Progenitor cell of endocrine pancreas (in vitro differentiated cells): ENCODE measurements at places on chromosomes 12 and 14. TPM values are rescaled to one million over a fixed set of nuclear protein-coding genes. Genes with fewer than 3 reads are reported as not detected.

KCNH3 gene
- total RNA-seq: 29.2 and 31.9 TPM in 2 replicates

DNA sequence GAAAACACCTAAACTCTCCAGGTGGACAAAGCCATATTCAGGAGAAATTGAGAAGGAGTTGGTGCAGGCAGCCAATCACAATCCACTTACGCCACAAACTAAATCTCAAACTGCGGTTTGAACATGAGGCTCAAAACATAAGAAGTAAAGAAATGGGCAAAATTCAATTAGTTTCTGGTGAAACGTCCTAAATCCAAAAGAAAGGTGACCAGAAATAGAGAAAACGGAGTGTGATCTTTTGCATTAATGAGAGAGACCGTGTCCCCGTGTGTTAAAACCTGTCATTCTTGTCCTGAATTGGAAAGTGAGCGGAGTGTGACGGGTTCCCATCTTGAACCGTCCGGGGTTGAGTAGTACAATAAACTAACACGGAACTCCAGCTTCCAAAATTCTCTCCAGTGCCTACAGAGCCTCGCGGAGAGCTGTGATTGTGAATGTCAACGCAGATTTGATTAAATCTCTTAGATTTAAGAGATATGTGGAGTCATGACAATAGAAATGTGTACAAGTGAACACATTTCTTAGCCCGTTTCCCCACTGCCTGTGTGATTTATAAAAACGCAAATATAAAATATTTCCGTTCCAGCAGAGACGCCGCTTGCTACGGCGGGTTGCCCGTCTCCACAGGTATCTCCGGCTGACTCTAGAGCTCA is 595 bp upstream of the METAP2 start:
- peak overlapping the region; percentile 100 for H3K27ac ChIP-seq
- H3K4me1 ChIP-seq: peaks cover 16% of the 10 kb centered on the region
- peaks cover 10% of the 10 kb centered on the region for H3K36me3 ChIP-seq
- DNase-seq: no peak
- H3K27me3 ChIP-seq: no peaks in the 10 kb centered on the region
- H3K4me3 ChIP-seq: peak overlapping the region; percentile 99

SLC38A4 gene
- 8.4 and 9.4 TPM in 2 replicates for total RNA-seq

- H3K27ac ChIP-seq: no peak overlapping the region
- H3K27me3 ChIP-seq: no peaks in the 10 kb centered on the region
- peaks cover 19% of the 10 kb centered on the region for H3K4me1 ChIP-seq
- no peaks in the 10 kb centered on the region for H3K36me3 ChIP-seq
- H3K4me3 ChIP-seq: no peak overlapping the region
- no peak for DNase-seq
These were observed 455.3 kb downstream of the NPAS3 start for GRCh38 chr14:33393895-33394368.

GRCh38 chr14:91177073-91178034 is 63.5 kb downstream of the DGLUCY start:
- H3K27ac ChIP-seq: no peak overlapping the region
- H3K4me1 ChIP-seq: peaks cover 6% of the 10 kb centered on the region
- H3K4me3 ChIP-seq: no peak overlapping the region
- H3K36me3 ChIP-seq: peaks cover 22% of the 10 kb centered on the region
- DNase-seq: no peak

GRCh38 chr14:105420974-105421674 is 1.5 kb downstream of the MTA1 start:
- peak overlapping the region; percentile 88 for H3K4me3 ChIP-seq
- H3K4me1 ChIP-seq: peaks cover 16% of the 10 kb centered on the region
- no peak for DNase-seq
- peak overlapping the region; percentile 96 for H3K27ac ChIP-seq

GATC gene
- total RNA-seq: 28.0 and 30.9 TPM in 2 replicates

GRCh38 chr12:94726236-94726835 is 76.0 kb upstream of the TMCC3 start:
- H3K27me3 ChIP-seq: peaks cover 9% of the 10 kb centered on the region
- DNase-seq: no peak
- H3K27ac ChIP-seq: no peak overlapping the region
- H3K4me3 ChIP-seq: no peak overlapping the region
- H3K36me3 ChIP-seq: peaks cover 1% of the 10 kb centered on the region

GRCh38 chr14:56304456-56304855 is 186.2 kb downstream of the PELI2 start:
- no peaks in the 10 kb centered on the region for H3K4me1 ChIP-seq
- no peak overlapping the region for H3K4me3 ChIP-seq
- DNase-seq: no peak

GRCh38 chr12:27794818-27795584 is 15.0 kb upstream of the MANSC4 start:
- no peak for DNase-seq
- H3K27ac ChIP-seq: peak overlapping the region; percentile 2
- peaks cover 32% of the 10 kb centered on the region for H3K36me3 ChIP-seq
- peaks cover 8% of the 10 kb centered on the region for H3K4me1 ChIP-seq

E2F7 gene
- 15.9 and 17.5 TPM in 2 replicates for total RNA-seq

GPR132 gene
- 0.57 and 0.69 TPM in 2 replicates for total RNA-seq

DNA sequence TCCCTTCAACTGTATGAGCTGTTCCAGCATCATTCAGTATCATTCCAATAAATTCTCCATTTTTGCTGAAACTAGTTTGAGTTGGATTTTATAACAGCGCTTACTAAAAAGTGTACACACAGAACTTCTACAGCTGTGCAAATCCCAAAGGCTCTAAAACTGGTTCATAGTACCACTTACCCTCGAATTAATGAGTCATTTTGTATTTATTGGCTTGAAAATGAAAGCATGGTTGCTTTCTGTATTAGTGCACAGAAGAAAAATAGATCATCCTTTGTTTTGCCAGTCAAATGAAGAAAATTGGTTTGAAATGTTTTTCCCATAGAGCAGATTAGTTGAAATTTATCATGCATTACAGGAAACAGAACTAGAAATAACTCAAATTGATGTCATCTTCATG is 268.3 kb upstream of the CPNE8 start:
- H3K4me3 ChIP-seq: no peak overlapping the region
- H3K36me3 ChIP-seq: no peaks in the 10 kb centered on the region
- no peaks in the 10 kb centered on the region for H3K4me1 ChIP-seq

DNA sequence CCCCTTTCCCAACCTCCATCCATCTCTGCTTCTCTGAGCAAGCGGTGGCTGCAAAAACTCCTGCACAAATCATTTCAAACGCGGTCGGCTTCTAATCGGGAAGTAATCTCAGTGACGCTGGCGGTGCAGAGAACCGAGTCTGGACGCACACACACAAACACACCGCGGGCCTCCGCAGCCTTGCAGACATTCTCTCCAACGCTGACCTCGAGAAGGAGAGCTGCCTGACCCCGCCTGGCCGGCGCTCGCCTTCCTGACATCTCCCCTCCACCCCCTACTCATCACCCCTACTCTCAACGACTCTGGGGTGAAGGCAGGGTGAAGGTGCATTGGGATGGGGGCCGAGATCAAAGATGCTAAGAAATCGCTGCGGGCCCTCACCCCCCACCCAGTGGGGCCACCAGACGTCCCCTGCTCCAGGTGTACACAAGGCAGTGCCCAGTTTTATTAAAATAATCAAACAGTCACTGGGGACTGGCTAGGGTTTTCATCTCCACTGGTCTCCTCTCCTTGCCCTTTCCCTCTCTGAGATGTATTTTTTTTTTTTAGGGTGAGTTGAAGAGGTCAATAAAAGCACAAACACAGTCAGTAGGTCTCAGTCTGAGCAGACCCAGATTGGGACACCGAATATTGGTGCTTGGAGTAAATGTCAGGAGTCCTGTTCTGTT is 506 bp upstream of the TBX5 start:
- no peak for DNase-seq
- H3K36me3 ChIP-seq: no peaks in the 10 kb centered on the region
- peaks cover 5% of the 10 kb centered on the region for H3K4me1 ChIP-seq
- H3K4me3 ChIP-seq: no peak overlapping the region
- H3K27me3 ChIP-seq: peaks cover 100% of the 10 kb centered on the region
- no peak overlapping the region for H3K27ac ChIP-seq

DNA sequence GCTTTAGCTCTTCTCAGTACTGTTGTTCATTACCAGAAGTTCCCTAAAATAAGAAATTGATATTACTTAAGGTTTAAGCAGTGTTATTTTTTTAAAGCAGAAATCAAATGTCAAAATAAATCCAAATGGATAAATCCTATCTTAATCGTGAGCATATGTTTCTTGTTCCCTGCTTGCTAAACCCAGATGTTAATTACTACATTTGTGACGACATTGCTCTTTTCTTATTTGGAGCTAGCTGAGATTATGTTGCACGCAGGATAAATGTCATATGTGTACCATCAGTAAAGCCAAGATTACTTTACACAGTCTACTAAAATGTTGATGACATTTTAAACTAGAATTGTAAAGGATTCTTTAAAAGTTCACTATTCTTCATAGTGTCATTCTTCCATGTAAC is 157.5 kb downstream of the PLCZ1 start:
- peaks cover 2% of the 10 kb centered on the region for H3K27me3 ChIP-seq
- no peaks in the 10 kb centered on the region for H3K4me1 ChIP-seq
- no peak for DNase-seq
- H3K4me3 ChIP-seq: no peak overlapping the region
- peaks cover 21% of the 10 kb centered on the region for H3K36me3 ChIP-seq
- H3K27ac ChIP-seq: no peak overlapping the region

TDRD9 gene
- not detected in 2 replicates for total RNA-seq

FOXN4 gene
- 0.33 and 0.34 TPM in 2 replicates for total RNA-seq

AVPR1A gene
- total RNA-seq: 0.16 TPM in 1 of 2 replicates, not detected in the other

KLRB1 gene
- total RNA-seq: not detected in 2 replicates

- H3K4me1 ChIP-seq: peaks cover 5% of the 10 kb centered on the region
- H3K27me3 ChIP-seq: peaks cover 86% of the 10 kb centered on the region
- H3K27ac ChIP-seq: no peak overlapping the region
- DNase-seq: peak; percentile 39
These were observed 13.1 kb downstream of the KRT83 start for GRCh38 chr12:52307836-52308805.

GRCh38 chr12:38689704-38690103 is 215.7 kb downstream of the CPNE8 start:
- no peaks in the 10 kb centered on the region for H3K4me1 ChIP-seq
- H3K4me3 ChIP-seq: no peak overlapping the region
- no peak overlapping the region for H3K27ac ChIP-seq
- no peak for DNase-seq
- no peaks in the 10 kb centered on the region for H3K27me3 ChIP-seq

DNA sequence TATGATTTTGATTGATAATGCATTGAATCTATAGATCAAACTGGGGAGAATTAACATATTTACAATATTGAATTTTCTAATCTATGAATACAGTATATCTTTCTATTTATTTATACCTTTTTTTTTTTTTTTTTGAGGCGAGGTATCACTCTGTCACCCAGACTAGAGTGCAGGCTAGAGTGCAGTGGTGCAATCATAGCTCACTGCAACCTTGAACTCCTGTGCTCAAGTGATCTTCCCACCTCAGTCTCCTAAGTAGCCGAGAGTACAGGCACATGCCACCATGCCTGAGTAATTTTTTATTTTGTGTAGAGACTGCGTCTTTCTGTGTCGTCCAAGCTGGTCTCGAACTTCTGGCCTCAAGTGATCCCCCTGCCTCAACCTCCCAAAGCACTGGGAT is 20.4 kb downstream of the LTBR start:
- peaks cover 3% of the 10 kb centered on the region for H3K4me1 ChIP-seq
- no peaks in the 10 kb centered on the region for H3K36me3 ChIP-seq
- no peak overlapping the region for H3K4me3 ChIP-seq
- H3K27me3 ChIP-seq: peaks cover 3% of the 10 kb centered on the region
- no peak overlapping the region for H3K27ac ChIP-seq
- no peak for DNase-seq

GRCh38 chr14:93892505-93892839 is 34.7 kb upstream of the FAM181A start:
- no peak overlapping the region for H3K27ac ChIP-seq
- peaks cover 20% of the 10 kb centered on the region for H3K27me3 ChIP-seq
- no peaks in the 10 kb centered on the region for H3K36me3 ChIP-seq
- no peaks in the 10 kb centered on the region for H3K4me1 ChIP-seq

DNA sequence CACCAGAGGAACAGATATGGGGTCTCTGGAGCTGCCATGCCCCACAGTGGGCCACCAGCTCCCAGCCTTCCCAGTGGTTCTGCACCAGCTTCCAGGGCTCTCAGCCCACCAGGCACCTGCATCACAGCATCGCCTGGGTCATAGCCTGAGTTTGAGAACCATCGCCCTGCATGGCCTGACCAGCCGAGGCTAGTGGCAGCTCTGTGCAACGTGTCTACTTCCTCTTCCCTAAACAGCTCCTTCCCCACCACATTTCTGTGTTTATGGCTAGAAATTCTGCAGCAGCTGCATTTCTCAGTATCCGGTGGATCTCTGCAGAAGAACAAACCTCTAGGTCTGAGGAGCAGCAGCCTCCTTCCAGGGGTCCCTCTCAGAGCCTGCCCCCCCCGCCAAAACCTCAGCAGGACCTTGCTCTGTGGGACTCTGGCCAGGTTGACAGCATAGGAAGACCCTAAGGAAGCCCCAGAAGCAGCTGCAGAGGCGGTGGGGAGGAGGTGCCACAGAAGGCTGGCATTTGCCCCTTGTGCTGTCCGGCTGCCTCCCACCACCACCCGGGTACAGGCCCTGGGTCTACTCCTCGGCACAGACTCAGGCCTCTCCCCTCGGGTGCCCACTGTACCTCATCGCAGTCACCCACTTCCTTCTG is 47.7 kb downstream of the PSMA6 start:
- no peaks in the 10 kb centered on the region for H3K36me3 ChIP-seq
- DNase-seq: no peak

DNA sequence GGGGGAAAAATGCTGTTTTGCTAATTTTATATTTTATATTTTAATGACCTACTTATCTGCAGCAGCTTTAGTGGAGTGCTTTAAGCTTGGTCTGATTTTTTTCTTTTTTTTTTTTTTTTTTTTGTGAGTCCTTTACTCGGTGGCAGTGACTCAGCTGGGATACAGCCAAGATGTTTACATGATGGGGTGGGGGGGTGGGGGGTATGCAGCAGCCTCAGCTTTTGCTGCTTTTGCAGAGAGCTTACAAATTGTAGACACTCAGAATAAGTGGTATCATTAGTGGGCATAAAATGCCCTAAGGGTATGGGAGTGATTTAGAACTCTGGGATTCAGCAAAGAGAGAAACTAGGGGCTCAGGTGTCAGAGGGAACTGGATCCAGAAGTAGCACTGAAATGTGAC is 38.2 kb upstream of the ARHGAP5 start:
- H3K36me3 ChIP-seq: no peaks in the 10 kb centered on the region
- H3K4me1 ChIP-seq: peaks cover 8% of the 10 kb centered on the region
- no peak for DNase-seq
- no peaks in the 10 kb centered on the region for H3K27me3 ChIP-seq
- no peak overlapping the region for H3K4me3 ChIP-seq

C12orf54 gene
- total RNA-seq: not detected in 2 replicates

DNA sequence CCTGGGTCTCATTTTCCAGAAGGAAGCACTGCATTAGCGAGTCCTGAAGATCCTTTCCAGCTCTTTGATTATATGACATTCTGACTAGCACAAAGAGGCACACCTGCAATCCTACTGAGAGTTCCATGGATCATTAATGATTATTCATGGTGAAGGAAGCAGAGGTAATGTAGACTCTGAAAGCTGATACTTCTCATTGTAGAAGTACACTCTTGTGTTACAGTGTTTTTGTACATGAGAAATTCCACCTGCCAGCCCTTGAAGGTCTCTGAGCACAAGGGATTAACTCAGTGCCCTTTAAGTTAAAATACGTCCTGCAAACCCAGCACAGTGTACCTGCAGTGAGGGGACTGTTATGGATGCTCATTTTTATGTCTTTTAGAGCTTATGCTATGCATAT is 558.8 kb upstream of the FBXO33 start:
- no peak overlapping the region for H3K27ac ChIP-seq
- H3K27me3 ChIP-seq: no peaks in the 10 kb centered on the region
- no peaks in the 10 kb centered on the region for H3K36me3 ChIP-seq
- peaks cover 3% of the 10 kb centered on the region for H3K4me1 ChIP-seq
- no peak overlapping the region for H3K4me3 ChIP-seq
- DNase-seq: no peak

GRCh38 chr12:92926549-92926948 is 2.5 kb downstream of the EEA1 start:
- peaks cover 31% of the 10 kb centered on the region for H3K4me1 ChIP-seq
- H3K27ac ChIP-seq: no peak overlapping the region
